Stimulated activated CD8-positive, alpha-beta memory T cell treated with anti-CD3 and anti-CD28 coated beads, Interleukin-4, amount 100 ng/mL, for 4 hours (primary cell): ENCODE measurements at places on chromosomes 1 and 21.

DNA sequence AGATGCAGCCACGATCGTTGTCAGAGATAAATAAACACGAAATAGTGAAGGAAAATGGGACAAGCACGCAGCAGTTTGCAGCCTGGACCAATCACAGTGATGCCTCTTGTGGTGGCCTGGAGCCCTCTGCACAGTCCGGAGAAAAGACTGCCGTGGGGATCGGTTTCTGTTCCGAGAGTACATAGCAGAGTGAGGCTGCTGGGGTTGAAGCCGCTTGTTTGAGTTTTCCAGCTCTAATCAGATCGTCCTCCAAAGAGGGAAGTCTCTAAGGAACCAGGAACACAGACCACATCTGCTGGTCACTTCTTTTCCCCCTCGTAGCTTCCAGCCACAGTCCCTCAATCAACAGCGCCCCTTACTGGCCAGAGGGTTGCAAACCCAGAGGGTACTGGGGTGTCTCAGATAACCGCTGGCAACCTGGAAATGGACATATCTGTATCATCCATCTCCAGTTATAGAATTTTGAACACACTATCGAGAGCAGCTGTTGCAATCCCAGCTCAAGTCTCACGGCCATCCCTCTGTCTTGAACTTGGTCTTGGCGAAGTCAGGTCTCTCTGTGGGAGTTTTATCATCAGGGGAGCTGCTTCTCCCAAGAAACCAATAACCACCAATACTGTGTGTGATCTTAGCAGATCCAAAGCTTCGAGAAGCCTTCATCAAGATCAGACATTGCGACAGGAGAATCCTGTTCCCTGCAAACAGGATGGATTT, 57.4 kb downstream of the OLIG1 start:
- peak; percentile 28 for DNase-seq

- no peak for DNase-seq
Measured at GRCh38 chr1:180586671-180587155, 27.9 kb downstream of the OVAAL start.

DNA sequence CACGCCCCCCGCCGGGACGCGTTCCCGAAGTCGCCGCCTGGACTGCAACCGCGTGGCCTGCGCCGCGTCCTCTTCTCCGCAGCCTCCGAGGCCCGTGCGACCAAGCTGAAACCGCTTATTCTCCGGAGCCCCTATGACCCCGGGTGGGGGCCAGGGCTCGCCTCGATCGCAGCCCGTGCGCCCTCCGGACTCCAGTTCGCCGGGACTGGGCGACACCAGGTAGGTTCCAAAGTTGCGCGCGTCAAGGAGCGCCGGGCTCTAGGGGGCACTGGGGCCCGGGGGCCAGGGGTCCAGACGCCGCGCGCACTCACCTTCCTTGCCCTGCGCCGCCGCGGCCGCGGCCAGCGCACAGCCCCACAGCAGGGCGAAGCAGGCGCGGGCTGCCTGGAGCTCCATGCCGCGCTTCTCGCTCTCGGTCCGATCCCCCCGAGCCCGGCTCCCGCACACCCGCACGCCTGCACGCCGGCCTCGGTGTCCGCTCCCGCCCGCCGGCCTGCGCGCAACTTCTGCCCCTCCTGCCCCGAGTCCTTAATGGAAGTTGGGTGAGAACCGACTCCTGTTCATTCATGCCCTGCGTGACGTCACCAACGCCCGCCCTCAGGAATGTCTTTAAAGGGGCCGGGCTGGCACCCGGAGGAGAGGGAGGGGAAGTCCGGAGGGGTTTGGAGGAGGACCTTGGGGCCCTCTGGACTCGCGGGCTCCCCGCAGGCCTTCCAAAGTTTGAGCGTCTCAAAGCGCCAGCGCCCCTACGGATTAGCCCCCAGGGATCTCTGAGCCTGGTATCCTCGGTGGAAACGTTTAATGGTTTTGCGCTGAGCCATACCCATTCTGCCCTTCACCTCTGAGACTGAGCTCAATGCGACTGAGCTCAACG, at the start of gene EPHA2:
EPHA2 (minus strand) TSS at position 533 of the 874 bp plus-strand sequence; CDS start at position 396, 137 bp downstream.
- no peak for DNase-seq

DNA sequence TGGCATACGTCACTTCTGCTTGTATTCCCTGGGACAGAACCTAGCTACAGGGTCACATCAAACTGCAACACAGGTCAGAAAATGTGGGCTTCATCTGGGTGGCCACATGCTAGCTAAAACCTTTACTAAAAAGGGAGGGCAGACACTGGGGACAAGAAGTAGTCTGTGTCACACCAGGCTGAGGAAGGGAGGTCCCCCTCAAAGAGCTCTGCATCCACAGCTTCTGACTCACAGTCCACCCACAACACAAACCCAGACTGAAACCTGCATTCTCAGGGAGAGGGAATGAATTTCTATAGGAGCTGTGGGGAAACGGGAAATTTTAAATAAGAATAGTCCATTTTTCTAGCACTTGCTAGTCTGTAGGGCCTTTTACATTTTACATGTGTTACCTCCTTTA, 16.2 kb downstream of the OLIG2 start:
- no peak for DNase-seq

GRCh38 chr1:3307359-3307758, 147.1 kb upstream of the ARHGEF16 start:
- DNase-seq, result no peak

DNA sequence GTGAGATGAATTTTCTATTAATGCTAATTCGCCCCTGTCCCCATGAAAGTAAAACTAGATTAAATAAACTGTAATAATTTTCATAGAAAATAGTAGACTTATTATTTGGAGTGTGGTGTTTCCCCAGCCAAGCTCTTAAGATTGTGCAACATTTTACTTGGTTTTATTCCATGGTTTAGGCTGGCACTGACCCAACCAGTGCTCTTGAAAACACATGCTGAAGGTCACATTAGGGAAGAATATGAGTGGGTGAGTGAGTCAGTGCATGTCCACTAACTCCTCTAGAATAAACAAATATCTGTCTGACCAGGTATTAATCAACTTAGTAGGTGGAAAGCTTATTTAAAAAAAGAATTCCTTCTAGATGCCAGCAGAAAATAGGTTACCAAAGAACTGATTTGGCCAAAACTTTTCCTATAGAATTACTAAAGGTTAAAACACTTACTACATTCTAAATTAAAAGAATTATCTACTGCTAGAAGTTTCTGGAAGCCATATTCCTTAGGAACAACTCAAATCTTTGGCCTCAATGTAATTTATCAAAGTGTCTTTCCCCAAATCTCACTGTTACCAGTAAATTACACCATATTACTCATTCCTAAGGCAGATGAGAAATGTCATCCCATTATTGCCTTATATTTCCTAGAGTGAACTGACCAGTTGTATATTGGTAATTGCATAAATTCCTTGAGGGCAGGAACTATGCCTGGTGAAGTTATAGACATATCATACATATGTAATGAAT, 89.7 kb upstream of the RGS1 start:
- no peak for DNase-seq

DNA sequence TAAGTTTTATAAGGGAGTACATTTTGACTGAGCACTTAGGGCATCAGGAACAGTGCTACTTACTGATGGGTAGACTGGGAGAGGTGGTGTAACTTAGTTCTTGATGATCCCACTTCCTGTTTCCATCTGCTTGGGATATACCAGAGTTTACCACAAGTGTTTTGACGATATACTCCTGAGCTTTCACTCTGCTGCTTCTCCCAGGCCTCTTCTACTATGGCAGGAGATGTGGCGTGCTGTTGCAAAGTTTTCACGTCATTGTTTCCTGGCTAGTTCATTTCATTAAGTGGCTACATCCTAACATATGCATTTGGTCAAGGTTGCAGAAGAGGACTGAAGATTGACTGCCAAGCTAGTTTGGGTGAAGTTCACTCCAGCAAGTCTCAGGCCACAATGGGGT, 41.3 kb upstream of the LAMC2 start:
- DNase-seq, result no peak

DNA sequence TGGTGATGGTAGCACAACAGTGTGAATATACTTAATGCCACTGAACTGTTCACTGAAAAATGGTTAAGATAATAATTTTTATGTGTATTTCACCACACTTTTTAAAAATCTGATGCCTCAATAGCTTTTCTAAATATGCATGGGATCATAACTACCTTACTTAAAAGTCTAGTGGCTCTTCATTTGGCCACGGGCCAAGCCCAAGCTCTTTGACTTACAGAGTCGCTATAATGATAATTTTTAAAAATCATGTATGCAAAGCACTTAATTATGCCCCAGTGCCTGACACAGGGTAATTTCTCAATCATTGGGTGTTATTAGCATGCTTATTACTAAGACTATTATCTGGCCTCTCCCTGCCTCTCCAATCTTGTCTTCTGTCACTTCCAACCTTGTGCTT, 7.6 kb upstream of the CNN3 start:
- DNase-seq, result no peak

GRCh38 chr1:115158181-115158580, 68.9 kb upstream of the TSPAN2 start:
- no peak for DNase-seq

- DNase-seq, result no peak
Measured at GRCh38 chr1:207088161-207088560, 499 bp upstream of the C4BPB start.

- DNase-seq, result no peak
Measured at GRCh38 chr1:200905411-200906052, 10.8 kb downstream of the INAVA start.

GRCh38 chr1:42904434-42904833, 54.2 kb downstream of the SLC2A1 start:
- DNase-seq, result no peak

- DNase-seq, result no peak
Measured at GRCh38 chr21:42377211-42377950, 11.0 kb upstream of the TFF1 start.

DNA sequence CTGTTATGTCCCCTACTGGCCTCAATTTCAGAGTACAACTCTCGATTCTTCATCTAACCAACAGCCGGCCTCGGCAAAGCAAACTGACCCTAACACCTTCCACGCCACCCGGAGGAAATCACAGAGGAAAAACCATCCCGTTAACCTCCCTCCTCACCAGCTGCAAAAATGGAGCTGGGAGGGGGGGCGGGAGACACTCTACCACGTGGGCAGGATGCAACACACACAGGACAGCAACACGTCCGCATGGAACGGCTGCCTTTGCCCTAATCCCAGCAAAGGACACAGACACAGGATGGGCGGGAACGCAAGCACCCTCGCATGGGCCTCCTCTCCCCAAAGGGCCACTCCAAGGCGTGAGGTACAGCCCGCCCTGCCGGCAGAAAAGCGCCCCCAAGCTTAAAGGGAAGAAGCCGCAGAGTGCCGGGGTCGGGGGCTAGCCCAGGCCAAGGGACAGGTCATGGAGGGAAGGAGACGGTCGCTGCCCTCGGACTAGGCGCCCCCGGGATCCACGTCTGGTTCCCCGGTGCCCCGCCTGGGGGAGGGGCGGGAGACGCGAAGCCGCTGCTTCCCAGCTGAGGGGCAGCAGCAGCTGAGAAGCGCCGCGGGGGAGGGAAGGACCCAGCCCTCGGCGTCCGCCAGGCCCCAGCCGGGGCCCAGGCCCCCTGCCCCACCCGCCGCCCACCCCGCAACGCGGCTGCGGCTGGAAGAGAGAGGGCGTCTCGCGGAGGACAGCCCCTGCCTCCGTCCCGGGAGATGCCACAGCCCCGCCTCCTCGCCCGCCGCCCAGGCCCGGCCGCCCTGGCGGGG, 590 bp downstream of the FOXJ3 start:
- peak; percentile 8 for DNase-seq

DNA sequence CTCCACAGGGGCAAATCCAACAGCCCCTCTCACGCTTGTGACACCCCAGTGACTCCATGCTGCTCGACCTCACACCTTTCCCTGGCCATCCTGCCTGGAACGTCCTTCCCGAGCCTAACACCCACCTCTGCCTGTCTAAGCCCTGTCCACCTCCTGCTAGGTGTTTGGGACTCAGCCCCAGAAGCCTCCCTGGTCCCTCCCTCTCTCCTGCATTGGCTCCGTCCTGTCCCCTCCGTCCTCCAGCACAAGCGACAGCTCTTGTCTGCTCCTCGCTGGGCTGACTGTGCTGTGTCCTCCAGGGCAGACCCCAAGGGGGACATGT, 102.0 kb upstream of the IFFO2 start:
- no peak for DNase-seq

- DNase-seq, result no peak
Measured at GRCh38 chr1:212858461-212859265, 588 bp downstream of the FLVCR1 start.

GRCh38 chr1:18929686-18930085, 26.8 kb downstream of the IFFO2 start:
- DNase-seq, result no peak

DNA sequence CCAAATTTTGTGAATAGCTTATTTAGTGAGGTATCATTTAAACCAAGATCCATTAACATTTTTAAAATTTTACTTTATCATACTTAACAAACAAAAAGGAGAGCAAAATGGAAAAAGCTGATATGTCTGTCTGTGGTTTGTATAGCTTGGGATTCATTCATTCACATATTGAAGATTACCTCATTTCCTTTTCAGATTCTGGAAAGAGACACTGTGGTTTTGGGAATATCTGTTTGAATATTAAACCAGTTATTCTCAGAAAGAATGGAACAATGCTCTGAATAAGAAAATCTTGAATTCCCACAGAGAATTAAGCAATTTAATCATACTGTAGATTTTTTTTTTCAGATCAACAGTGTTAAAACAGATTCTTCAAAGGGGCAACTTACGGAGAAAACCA, 93.8 kb upstream of the PRDX6 start:
- DNase-seq, result no peak

DNA sequence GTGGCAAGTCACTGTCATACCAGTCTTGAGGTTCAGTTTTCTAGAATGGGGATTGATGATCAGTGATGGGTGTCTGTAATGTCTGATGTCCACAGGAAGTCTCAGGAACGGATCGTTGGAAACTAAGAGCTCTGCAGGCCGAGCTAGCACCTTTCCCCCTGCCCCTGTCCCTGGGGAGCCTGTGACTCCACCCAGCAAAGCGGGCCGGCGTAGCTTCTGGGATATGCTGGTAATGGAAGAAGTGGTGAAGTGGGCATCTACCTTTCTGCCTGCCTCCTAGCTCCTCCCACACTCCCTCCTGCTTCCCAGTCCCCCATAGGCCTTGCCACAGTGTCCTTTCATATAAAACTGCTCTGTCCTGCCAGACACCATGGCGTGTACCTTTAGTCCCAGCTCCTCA, 13.4 kb downstream of the HYI start:
- no peak for DNase-seq

- DNase-seq, result no peak
Measured at GRCh38 chr21:30605968-30606367, 5.1 kb downstream of the KRTAP22-1 start.

- DNase-seq, result no peak
Measured at GRCh38 chr1:228411548-228412430, 4.9 kb downstream of the TRIM17 start.

DNA sequence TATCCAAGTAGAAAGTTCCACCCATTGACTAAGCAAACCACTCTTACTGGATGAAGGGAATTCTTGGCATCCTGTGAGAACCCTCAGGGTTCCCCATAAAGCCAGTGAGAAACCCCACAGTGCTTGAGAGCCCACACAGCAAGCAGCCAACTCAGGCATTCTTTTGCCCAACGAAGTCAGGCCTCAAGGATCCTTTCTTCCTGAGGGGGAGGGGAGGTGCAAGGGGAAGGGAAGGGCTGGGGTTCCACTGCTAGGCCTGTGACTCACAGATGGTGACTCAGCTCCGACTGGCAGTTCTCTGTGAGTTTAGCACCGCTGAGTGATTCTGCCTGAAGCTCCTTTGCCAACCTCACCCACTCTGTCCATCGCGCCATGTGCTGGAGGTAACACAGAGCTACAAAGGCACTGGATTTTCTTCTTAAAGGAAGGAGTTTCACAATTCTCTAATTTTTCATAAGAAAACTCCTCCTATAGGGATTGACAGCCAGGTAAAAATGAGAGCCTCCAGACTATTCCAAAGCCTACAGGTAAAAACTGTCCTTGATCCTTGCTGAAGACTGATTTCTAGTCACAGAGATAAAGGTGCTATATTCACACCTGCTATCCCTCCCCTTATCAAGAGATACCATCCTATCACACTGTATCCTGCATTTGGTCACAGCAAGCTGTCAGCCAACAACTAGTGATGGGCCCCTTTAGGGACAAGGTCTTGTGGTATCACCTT, 4.8 kb downstream of the ENO1 start:
- peak; percentile 75 for DNase-seq
